Astrocyte (in vitro differentiated cells and primary cell): ENCODE measurements at places on chromosomes 2 and 18. TPM values are rescaled to one million over a fixed set of nuclear protein-coding genes. Genes with fewer than 3 reads are reported as not detected.

Gene SERPINB13
- not detected in 2 replicates for total RNA-seq

Gene SPAST
- total RNA-seq: 18.0 and 19.6 TPM in 2 replicates

Gene TLX2
- not detected in 2 replicates for total RNA-seq

Gene GRHL1
- 2.5 and 4.1 TPM in 2 replicates for total RNA-seq

Gene TEKT4
- total RNA-seq: not detected in 2 replicates

DNA sequence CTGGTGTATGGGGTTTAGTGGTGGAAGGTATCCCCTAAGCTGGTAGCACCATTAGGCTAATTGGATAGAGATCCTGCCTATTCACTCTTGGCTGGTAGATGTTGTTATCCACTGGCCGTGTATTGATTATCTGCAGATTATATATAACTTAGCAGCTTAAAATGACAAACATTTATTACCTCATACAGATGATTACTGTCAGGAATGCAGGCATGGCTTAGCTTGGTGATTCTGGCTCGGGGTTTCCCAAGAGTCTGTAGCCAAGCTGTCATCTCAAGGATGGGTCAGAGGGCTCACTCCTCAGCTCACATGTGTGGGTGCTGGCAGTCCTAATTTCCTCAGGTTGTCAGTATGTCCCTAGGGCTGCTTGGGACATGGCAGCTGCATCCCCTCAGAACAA, 465.8 kb downstream of the PARD3B start:
- no peaks in the 10 kb centered on the region for H3K27me3 ChIP-seq
- H3K4me1 ChIP-seq: no peaks in the 10 kb centered on the region

DNA sequence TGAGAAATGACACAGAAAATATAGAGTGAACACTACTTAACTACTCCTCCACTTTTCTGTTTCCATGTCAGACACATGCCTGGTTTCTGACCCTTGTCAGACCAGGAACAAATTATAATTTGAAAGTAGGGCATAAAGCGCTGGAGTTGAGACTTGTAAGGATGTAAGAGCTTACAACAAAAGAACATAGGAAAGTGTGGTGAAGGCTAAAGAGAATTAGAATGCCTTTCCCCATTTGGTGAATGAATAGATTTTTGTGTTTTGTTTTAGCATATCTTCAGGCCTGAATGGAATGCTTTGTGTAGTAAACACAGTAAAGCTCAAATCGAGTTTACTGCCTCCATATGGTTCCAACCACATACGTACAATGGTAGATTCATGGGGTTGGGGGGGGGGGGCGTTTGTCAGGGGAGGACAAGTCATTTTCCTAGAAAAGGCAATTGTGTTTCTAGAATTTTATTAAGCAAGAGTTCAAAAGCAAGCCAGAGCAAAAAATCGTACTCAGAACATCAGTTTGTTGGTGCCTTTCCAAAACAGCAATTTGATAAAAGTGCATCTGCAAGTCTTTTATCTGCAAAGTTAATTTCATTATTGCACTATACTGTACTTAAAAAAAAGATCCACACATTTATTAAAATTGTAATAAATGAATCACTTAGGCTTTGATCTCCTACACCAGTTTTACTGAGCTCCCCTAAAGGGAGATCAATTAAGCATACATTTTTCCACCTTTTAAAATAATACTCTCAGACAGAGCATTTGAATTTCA, 30.9 kb downstream of the NRXN1 start:
- no peaks in the 10 kb centered on the region for H3K4me1 ChIP-seq
- H3K27me3 ChIP-seq: no peaks in the 10 kb centered on the region
- no peak for DNase-seq
- no peak overlapping the region for H3K4me3 ChIP-seq
- H3K27ac ChIP-seq: no peak overlapping the region

- H3K27ac ChIP-seq: peak overlapping the region; percentile 84
- H3K4me1 ChIP-seq: peaks cover 19% of the 10 kb centered on the region
- no peak for DNase-seq
- H3K27me3 ChIP-seq: no peaks in the 10 kb centered on the region
- H3K36me3 ChIP-seq: no peaks in the 10 kb centered on the region
These were observed 851 bp downstream of the EIF2AK3 start for GRCh38 chr2:88626171-88627054.

DNA sequence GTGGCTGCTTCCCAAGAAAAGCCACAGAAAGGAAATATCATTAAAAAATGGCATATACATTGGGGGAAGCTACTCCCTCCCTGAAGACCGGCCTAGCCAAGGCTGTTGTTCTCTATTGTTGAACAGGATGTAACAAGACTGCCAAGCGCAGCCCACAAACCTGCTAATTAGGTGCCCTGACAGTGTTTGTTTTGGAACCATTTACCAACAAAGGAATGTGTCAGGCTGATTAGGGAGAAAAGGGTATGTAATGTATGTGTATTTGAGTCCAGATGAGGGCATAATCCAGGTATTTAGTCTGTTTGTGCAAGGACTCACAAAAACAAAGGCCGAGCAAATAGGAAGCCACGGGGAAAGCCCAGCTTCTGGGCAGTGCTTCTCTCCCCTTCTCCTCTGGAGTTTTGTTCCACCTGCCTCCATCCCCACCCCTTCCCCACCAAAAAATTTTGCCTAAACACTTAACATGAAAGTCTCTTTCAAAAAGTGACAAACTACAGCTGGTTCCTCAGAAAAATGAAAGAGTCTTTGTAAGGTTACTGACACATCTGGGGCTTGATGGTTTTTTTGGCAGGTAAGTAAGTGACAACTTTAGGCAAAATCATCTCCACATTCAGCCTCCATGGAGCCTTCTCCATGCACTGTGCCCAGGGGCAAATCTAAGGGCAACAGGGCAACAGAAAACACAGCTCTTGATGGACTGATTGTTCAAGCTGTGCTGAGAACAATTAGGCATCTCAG, 78.3 kb upstream of the FZD5 start:
- no peaks in the 10 kb centered on the region for H3K36me3 ChIP-seq
- no peaks in the 10 kb centered on the region for H3K27me3 ChIP-seq
- H3K4me3 ChIP-seq: no peak overlapping the region
- peak overlapping the region; percentile 63 for H3K27ac ChIP-seq
- DNase-seq: peak; percentile 96
- H3K4me1 ChIP-seq: peaks cover 17% of the 10 kb centered on the region

DNA sequence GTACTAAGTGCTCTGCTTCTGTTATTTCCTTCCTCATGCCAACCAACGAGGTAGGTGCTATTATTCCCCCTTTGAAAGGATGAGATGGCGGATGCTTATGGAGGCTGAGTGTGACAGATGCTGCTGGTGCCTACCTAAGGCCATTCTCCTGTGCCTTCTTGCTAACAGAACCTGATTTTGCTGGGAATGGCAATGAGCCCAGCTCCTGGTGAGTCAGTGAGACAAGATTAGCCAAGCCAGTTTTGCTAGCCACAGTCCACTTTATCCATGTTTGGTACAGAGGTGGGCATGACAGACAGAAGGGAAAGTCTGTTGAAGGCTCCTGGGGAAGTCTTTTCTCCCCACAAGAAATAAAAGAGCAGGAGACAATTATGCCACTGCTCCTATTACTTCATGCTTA, 43.7 kb upstream of the TMEM163 start:
- H3K27ac ChIP-seq: no peak overlapping the region
- H3K36me3 ChIP-seq: no peaks in the 10 kb centered on the region
- peak; percentile 47 for DNase-seq
- peaks cover 4% of the 10 kb centered on the region for H3K4me1 ChIP-seq

- no peak overlapping the region for H3K27ac ChIP-seq
- H3K4me1 ChIP-seq: peaks cover 6% of the 10 kb centered on the region
- no peaks in the 10 kb centered on the region for H3K27me3 ChIP-seq
- no peak for DNase-seq
These were observed 130.4 kb upstream of the MYO3B start for GRCh38 chr2:170047331-170048065.

DNA sequence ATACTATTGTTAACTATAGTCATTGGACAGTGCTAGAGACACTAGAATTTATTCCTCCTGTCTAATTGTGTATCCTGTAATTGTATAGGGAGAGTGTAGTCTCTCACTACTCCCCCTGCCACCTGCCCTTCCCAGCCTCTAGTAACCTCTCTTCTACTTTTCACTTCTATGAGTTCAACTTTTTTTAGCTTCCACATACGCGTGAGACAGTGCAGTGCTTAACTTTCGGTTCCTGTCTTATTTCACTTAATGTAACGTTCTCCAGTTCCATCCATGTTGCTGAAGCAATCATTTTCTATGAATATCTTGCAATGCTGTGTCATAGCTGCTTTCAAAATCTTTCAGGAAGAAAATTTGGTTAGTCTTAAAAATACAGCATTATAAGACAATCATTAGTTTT, 22.8 kb upstream of the RUFY4 start:
- H3K27me3 ChIP-seq: peaks cover 20% of the 10 kb centered on the region
- no peaks in the 10 kb centered on the region for H3K4me1 ChIP-seq

DNA sequence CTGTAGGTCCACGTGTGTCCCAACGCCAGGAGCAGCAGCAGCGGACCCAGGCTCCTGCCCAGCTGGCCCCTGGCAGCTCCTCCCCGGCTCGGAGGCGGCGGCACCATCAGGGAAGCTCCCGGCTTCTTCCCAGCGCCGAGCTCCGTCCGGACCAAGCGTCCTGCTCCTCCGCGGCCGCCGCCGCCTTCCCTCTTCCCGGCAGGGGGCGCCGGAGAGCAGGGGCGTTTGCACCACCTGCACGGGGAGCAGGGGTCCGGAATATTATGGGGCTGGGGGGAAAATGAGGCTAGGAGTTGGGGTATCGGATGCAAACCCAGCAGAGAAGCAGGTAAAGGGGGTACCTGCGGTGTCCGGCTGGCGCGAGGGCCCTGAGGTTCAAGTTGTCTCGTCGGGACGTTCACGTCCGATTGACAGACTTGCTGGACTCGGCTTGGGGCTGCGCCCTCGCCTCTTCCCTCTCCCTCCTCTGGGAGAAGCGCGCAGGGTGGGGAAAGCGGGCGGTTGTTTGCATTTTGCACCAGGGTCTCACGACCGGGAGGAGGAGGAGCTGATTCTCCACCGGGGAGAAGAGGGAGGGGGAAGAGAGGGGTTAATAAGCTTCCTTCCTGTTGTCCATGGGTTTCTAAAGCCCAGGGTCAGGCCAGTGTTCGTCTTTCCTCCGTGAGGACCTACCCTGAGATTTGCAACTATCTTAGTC, at the start of gene CCBE1:
TSS of gene CCBE1 (minus strand) at position 188 of the 697 bp plus-strand sequence.
- H3K36me3 ChIP-seq: no peaks in the 10 kb centered on the region
- DNase-seq: peak; percentile 58
- peak within 1 kb of the TSS; percentile 71 for H3K4me3 ChIP-seq
- H3K27me3 ChIP-seq: peaks cover 5% of the 10 kb centered on the region

DNA sequence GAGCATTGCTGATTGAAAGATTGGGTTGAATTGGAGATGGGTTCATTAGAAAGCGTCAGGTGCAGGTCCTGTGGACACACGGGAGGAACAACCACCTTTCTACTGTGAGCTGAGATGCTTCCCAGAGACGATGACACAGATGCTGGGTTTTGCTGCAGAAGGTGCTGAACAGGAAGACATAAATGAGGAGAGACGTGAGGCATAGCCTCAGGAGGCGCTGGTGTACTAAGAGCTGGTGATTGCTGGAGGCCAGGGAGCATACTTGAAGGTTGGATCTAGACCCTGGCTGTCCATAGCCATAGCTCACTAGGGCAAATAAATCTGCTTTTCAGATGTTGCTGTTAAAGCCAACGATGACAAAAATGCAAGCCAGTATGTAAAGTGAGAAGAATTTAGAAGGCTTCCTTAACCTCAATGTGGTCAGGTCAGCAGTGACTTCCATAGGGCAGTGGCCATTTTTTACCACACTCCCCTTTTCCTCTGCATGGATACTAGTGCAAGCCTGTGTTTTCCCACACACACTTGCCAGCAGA, 153.7 kb downstream of the SOX11 start:
- H3K27me3 ChIP-seq: no peaks in the 10 kb centered on the region
- DNase-seq: no peak
- peaks cover 14% of the 10 kb centered on the region for H3K4me1 ChIP-seq
- H3K27ac ChIP-seq: no peak overlapping the region

- no peak overlapping the region for H3K4me3 ChIP-seq
- no peak for DNase-seq
- H3K27ac ChIP-seq: no peak overlapping the region
- no peaks in the 10 kb centered on the region for H3K36me3 ChIP-seq
- H3K27me3 ChIP-seq: no peaks in the 10 kb centered on the region
- H3K4me1 ChIP-seq: no peaks in the 10 kb centered on the region
These were observed 857.3 kb downstream of the GALR1 start for GRCh38 chr18:78106946-78107345.

GRCh38 chr2:47073217-47073616, 81.9 kb downstream of the STPG4 start:
- H3K27ac ChIP-seq: peak overlapping the region; percentile 98
- H3K27me3 ChIP-seq: no peaks in the 10 kb centered on the region
- no peaks in the 10 kb centered on the region for H3K36me3 ChIP-seq
- no peak overlapping the region for H3K4me3 ChIP-seq
- peaks cover 71% of the 10 kb centered on the region for H3K4me1 ChIP-seq
- no peak for DNase-seq
